Activated T-helper 9 cell treated with anti-CD3 and anti-CD28 coated beads, Interleukin-2, amount 50 U/mL, for 16 hours (primary cell): ENCODE measurements at places on chromosomes 12 and 14.

DNA sequence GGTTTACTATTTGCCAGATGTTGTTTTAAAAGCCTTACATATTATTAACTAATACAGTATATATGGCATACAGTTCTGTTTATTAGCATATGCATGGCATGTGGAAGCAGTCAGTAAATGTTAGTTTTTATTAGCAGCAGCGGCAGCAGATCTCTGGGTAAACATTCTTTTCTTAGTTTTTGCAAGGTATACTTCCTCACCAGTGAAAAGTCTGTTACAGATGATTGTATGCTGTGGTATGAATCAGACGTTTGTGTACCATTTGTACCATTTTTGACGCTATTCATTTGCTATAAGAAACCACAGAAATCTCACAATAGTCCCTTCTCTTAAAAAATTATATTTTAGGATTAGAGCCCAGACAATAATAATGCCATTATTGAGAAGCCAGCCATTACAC is 17.8 kb downstream of the STK38L start:
- DNase-seq: no peak

- DNase-seq: no peak
These were observed 13.2 kb upstream of the GALNT9 start for GRCh38 chr12:132342251-132343227.

GRCh38 chr14:99511421-99512109 is 30.4 kb downstream of the CCNK start:
- no peak for DNase-seq

DNA sequence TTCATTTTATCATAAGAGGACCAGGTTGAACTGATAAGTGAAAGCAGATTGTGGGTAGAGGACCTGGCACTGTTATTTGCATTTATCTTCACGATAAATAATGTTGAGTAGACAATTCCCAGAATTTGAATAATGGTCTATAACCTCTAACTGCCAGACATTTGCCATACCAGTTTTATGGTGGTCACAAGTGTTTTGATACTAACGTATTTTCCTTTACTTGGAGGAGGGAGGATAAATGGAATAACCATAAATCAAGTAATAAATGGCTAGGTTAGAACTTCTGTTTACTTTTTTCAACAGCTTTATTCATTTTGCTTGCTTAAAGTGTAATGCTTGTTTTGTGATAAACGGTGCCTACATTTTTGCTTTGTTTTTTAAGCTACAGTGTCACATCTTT is 9.5 kb downstream of the PAX9 start:
- no peak for DNase-seq

GRCh38 chr12:42568952-42569915 is 20.3 kb downstream of the PRICKLE1 start:
- DNase-seq: no peak

GRCh38 chr12:107522692-107523477 is 162.7 kb upstream of the PWP1 start:
- no peak for DNase-seq

DNA sequence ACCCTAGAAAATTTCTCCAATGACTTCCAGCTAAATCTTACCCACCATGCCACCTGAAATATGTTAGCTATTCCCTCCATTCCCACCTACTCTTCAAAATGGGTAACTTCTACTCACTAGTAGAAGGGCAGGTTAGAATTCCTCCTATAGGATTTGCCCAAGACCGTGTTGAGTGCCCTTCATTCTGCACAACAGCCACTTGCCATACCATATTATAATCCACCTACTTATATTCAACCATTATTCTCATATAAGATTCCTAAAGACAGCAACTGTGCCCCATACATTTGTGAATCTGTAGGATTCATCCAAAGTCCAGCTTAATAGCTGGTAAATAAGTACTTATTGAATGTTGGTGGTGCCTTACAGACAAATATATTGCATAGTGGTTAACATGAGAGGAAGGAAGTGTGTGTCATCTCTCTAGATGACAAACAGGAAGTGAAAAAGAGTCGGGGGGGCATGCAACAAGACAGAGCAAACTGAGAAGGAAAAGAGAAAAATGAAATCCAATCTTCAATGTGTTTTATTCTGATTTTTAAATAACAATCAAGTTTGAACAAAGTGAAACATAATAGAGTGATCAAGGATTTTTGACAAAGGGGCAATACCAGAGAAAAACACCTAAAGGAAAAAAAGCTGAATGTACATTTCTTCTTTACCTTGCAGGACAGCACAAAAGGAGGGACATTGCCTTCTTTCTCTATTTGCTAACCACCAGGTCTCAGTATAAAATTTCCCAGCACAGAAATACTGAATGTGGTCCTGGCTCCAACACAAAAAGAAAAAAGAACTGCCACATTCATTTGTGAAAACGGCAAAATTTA is 389.3 kb upstream of the USP15 start:
- no peak for DNase-seq

DNA sequence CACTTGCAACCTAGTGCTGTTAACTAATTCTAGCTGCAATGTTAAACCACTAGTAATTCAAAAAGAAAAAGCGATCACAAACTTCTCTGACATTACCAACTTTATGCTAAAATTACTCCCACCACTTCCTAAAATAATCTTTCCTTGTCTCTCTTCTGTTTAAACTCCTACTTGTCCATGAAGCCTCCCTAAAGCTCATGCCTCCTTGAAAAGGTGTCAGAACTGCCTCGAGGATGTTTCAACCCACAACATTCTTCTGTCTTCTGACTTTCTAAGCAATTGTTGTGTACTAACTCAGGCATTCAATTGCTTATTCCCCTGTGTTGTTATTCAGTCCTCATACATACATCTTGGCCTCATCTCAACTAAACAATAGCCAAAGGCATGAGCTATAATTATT is 5.9 kb downstream of the GNPTAB start:
- no peak for DNase-seq

- DNase-seq: no peak
These were observed 534.7 kb downstream of the RPS29 start for GRCh38 chr14:49051328-49052060.

DNA sequence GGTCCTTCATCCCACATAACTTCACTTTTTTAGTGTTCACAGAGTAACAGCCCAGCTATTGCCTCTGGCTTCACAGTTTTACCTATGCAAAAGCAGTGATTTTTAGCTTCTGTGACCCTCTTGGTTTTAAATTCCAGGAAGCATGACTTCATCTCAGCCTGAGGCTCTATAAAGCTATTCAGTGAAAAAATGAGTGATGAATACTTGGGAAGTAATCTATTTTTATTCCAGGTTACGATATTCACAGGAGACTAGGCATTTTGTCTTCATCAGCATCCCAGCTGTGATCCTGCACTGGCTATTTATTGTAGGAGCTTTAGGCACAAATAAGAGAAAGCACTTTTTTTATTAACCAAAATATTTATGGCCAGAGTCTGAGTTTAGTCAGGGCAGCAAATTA is 164.8 kb downstream of the SNAPC1 start:
- DNase-seq: no peak

DNA sequence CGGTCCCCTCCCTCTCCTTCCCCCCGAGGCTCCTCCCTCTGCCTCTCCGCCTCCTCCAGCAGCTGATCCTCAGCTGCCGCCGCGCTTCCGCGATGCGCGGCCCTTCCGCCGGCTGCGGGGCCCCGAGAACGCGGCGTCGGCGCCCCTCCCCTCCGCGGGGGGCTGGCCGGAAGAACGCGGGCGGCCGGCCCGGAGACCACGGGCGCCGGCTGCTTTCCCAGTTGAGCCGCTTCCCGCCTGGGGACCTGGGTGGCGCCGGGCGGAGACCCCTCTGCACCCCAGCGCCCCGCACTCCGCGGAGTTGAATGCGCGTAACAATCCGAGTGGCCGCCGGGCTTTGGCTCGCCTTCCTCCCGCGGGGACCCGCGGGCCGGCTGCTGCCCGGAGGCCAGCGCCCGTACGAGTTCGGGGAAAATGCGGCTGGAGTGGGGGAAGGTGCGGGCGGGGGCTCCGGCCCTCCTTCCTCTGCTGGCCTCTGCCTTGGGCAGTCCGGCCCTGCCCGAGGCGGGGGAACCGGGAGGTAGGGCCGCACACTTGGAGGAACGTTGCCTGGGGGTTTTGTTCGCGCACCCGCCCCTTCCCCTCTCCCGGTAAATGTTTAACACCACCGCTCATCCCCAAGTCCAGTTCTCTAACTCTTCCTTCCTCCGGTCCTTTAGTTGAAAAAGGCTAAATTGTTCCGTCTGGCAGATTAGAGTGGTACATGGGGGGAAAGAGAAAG is 393 bp upstream of the DCAF5 start:
- DNase-seq: no peak

DNA sequence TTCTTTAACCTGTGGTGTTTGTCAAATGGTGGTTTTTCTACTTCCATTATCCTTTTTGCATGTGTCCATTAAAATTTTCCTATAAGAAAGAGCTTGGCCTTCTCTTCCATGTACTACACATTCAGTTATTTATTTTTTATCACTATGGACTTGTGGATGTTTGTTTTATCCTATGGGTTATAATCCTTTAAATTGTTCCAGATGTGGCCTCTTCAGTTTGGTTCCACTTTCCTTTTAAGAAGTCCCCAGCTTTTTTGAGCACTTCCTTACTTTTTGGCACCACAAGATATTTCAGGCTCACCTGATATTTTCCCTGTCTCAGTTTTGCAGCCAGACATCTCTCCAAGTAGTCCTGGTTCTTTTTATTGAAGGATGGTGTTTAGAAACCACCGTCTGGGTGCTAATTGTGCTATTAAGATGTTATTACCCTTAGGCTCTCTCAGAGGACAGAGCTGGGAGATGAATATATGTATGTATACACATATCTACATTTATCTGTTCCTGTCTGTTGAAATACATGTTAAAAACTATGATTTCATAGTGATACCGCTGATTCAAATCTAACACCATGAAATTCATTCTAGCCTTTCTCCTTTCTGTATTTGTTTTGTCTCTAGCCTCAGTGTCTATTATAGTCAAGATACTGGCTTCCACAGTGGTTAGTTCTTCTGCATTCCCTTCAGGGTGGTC is 408.5 kb upstream of the RGS6 start:
- no peak for DNase-seq

GRCh38 chr14:103713304-103714062 is 1.8 kb downstream of the XRCC3 start:
- no peak for DNase-seq

DNA sequence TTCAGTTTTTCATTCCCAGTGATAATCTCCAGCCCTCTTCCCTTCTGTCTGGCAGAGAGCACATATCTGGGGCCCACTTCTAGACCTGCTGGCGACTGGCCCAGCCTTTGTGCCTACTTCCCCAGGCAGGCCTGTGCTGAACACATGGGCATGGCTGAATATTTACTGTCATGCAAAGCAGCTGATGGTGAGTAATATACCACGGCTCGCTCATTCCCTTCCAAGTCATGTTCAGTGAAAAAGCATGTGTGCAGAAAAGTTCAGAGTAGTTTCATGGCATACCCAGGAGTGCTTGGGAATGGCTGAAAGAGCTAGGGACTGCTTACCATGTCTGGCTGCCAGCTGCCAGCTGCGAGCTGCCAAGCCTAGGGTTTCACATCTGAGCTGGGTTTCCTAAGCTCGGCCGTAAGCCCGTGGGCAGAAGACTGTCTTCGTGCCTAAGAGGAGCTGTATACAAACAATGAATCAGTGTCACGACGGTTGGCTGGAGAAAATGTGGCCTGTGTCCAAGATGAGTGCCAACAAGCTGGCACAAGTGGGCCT is 179.9 kb upstream of the PELI2 start:
- no peak for DNase-seq

GRCh38 chr14:28097585-28097984 is 669.0 kb upstream of the FOXG1 start:
- DNase-seq: no peak

DNA sequence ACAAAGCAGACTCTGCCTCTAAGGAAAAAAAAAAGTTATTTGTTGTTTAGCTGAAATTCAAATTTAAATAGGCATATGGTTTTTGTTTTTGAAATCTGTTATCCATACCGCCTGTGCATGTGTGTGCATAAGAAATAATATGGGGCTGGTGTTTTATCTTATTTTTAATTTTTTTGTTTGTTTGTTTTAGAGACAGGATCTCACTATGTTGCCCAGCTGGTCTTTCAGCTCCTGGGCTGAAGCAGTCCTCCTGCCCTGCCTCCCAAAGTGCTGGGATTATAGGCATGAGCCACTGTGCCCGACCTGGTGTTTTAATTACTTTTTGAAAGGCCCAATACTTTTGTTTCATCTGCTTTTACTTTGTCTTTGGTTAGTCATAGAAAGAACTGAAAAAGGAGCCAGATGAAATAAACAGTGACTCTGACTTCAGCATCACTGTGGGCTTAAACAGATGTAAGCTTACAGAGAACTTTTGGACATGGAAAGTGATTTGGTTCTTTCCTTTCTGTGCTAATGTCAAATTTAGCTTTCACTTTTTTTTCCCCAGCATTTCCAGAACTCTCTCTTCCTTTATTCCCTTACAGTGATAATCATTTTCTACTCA is 37.2 kb downstream of the SUPT16H start:
- no peak for DNase-seq

- no peak for DNase-seq
These were observed 233.4 kb downstream of the MSRB3 start for GRCh38 chr12:65511912-65512311.

DNA sequence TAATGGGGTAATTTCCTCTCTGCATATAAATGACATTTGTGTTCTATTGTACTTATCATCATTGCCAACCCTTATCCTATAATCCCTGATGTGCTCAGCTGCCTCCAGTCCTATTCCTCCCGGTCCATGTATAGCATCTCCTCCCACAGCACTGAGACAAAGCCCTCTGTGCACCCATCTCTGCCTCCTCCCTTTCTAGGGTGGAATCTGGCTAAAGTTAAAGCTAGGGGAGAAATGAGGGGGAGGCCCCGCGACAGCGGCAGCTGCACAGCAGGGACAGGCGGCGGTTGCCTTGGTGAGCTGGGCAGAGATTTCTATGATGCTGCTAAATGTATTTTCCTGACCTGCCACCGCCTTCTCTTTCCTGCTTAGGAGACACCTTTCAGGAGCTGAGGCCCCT is 12.8 kb upstream of the ZDHHC22 start:
- no peak for DNase-seq

- DNase-seq: no peak
These were observed 110.0 kb downstream of the ADCK1 start for GRCh38 chr14:77909911-77910310.

DNA sequence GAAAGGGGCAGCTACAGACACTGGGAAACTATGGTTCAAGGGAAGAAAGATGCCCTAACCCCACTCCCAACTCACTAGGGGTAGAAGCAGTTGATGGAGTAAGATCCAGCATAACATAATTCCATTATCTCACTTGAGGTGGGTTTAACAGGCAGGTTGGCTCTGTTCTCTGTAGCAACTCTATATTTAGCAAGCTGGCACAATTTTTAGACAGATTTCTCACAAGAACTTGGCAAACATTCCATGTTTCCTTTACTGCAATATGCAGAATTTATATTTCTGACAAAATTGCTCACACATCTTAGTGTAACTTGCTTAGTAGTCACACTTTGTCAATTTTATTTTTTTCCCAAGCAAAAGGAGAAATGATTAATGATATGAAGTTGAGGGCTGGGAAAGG is 475.4 kb downstream of the RMST start:
- no peak for DNase-seq
